RWPE1 (cell line): ENCODE measurements at places on chromosomes 3 and 15.

- no peak for DNase-seq
Observed at GRCh38 chr15:93920204-93920603, 311.2 kb upstream of the MCTP2 start.

- DNase-seq: no peak
Observed at GRCh38 chr15:48408327-48408726, 77.1 kb downstream of the DUT start.

DNA sequence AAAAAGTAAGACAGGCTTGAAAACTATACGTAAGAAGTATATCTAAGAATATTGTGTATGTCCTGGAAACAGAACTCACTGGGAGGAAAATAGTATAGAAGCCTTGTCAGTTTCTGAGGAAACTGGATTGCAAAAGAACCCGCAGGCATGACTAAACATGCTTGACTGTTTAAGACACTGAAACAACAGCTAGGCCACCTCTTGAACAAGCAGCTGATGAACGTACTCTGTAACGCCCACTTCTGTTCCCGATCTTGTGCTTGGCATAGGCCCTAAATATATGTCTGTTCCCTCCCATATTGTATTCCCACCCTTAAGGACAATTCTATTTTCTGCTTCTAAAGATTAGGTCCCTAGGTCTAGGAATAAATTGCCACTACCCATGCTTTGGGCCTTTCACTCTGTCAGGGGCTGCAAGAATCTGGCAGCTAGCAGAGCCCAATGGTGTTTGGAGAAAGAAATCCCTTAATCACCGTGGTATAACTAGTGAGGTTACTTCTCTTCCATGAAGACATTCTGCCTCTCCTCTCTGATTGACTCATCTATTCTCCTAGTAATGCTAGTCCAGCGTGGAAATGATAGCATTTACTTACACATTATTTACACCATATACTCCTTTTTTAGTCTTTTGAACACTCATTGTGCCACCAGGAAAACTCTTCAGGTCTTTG lies 46.2 kb downstream of the CD200 start:
- peak; percentile 78 for DNase-seq

- DNase-seq: no peak
Observed at GRCh38 chr3:66483006-66483405, 17.8 kb downstream of the LRIG1 start.

- DNase-seq: no peak
Observed at GRCh38 chr15:77985031-77985930, 92.2 kb downstream of the TBC1D2B start.

GRCh38 chr3:51777985-51778384 lies 1.1 kb downstream of the IQCF6 start:
- DNase-seq: no peak

DNA sequence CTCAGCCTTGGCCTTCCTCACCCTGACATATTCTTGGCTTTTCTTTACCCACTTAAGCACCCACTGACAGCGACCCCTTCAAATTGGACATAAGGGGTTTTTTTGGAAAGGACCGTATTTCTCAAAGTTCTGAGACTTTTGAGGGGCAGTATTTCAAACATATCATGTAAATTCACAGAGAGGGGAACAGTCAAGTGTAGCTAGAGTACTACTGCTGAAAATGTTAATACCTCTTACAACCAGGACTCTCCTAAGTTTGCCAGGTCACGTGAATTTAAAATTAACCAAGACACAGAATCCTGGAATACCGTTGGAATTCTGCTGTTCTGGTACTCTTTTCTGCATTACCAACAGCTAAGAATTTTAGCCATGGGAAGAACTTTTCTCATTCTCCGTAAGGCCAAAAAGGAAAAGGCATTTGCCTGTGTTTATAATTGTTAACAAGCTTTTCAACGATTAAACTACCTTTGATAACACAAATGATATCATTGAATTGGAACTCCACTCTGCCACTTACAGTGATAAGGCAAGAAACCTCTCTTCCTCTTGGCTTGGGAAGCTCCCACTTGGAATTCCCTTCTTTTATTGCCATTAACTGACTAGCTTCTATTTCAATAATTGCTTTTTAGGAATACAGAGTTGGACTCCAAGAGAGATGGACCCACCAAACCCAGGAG lies 597 bp upstream of the GBE1 start:
- no peak for DNase-seq

GRCh38 chr3:71129611-71130431 lies 453.7 kb downstream of the FOXP1 start:
- no peak for DNase-seq

- DNase-seq: no peak
Observed at GRCh38 chr3:82509951-82510603, 748.6 kb upstream of the GBE1 start.

DNA sequence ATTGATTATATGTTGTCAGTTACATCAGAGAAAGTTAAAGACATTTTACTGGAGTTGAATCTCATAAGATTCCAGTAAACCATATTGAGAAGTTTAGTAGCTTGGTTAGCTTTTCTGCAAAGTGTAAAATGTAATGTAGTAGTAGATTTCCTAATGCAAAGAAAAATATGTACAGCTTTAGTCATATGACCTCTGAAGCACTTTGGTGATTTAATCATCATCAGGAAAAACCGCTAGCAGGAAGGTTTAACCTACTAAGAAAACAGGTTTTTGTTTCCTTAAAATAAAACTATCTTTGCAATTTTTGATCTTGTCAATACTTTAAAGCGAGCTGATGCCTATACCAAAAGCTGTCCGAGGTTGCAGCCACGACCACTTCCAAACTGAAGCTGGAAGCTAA lies 364.6 kb upstream of the ZNF385D start:
- no peak for DNase-seq

DNA sequence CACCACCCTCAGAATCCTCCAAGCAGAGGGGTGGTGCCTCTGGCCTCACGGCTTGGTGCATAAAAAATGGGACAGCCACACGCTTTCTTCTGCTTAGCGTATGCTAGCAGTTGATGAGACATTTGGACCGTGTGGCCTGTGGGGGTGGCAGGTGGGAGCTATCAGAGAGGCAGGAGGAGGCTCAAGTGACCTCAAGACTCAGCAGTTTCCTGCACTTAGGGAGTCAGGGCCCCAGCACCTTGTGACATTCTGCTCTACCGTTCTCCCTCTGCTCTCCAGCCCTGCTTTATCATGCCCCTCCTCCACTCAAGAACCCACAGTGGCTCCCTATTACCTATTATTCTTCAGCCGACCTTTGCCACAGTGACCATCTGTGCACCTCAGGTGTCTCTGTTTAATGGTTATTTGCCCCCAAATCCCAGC lies 41.0 kb upstream of the CGNL1 start:
- DNase-seq: no peak

DNA sequence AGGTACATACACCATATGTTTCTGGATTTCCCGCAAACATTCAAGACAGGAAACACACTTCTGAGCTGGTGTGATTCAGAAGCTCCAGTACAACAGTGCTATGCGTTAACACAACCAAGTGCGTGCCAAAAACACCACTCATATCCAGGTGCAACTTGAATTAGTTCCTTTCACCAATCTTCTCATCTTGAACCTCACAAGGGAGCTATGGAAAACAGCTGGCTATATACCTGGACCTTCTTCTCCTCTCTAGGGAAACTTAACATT lies 31.3 kb downstream of the SUSD5 start:
- no peak for DNase-seq

DNA sequence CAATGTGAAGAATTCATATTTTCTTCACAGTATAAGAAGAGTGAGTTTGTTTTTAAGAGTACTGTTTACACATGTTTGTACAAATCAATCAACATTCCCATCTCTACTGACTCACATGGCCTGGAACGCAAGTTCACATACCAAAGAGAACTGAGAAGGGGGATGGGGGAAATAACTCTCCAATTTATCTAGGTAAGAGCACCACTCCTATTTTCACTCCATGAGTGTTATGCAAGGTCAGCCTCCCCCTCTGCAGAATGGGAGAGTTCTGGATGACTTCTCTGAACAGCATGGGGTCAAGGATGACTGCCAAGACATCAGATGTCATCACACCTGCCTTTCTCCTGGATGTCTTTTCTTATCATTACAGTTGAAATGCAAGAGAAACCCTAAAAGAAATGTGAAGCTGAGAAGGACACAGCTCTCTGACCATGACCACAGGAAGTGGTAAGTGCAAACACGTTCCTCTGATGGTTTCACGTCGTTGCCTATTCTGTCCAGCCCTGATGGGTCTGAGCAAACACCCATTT lies 95.2 kb downstream of the SEMA6D start:
- DNase-seq: peak; percentile 90

GRCh38 chr3:189833266-189833665 lies 202.1 kb downstream of the TP63 start:
- no peak for DNase-seq
